ENCODE measurements at places on chromosomes 6 and 20.

DNA sequence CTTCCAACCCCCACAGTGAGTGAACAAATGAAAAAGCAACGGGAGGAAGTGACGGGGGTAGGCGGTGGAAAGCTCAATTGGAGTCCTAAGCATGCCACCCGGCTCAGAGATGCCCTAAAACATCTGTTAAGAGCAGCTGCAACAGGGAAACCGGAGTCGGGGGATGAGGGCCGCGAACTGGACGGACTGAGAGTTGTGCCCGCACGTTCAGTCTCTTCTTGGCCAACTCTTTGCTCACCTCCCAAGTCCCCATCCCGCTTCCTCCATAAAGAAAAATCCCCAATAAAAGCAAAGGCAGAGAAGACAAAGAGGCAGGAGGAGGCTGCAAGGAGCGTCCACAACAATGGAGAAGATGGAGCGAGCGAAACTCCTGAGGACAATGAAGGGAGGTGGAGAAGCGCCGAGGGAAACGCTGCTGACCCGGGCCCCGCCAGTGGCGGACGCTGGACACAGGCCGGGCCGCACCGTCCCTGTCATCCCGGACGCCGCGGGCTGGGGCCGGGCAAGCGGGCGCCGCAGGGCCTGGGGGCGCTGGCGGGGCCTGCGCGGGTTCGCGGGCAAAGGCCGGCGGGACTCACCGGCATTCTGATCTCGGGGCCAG, 600 bp downstream of the SEC63 start:
- peak; percentile 39 for DNase-seq

- DNase-seq: no peak
Measured at GRCh38 chr6:137954253-137954652, 87.2 kb downstream of the TNFAIP3 start.

GRCh38 chr20:31452575-31452974, 12.1 kb downstream of the DEFB123 start:
- no peak for DNase-seq

DNA sequence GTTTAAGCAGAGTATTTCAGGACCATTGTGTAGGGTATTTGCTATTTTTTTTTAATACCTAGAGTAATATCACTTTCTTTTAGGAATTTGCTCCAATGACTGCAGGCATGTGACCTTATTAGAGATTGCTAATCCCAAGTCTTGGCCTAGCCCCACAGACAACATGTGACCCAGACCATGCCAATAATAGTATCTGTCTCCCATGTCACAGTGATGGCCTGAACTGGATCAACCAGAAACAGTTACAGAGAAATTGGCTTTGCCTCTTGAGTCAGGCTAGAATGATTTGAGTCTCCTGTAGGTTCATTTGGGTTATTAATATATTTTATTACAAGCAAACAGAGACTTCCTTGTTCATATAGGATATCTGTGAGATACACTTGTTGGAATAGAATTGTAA, 116.8 kb downstream of the DNAH8 start:
- DNase-seq: no peak

DNA sequence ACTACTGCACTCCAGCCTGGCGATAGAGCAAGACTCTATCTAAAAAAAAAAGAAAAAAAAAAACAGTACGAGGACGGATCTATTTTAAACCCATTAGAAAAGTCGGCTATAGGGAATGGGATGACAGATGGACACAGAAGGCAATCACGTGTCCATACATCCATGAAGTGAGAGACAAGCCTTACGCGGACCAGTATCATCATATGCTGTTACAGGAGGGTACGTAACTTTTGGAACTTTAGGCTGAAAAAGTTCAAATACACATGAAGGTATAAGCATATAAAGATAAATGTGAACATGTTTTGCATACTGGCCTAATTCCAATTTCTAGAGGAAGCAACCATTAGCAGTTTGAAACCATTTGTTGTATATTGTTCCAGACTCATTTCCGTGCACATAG, 109.8 kb upstream of the EXOC2 start:
- DNase-seq: no peak

- DNase-seq: no peak
Measured at GRCh38 chr20:11395581-11395980, 522.1 kb upstream of the BTBD3 start.

DNA sequence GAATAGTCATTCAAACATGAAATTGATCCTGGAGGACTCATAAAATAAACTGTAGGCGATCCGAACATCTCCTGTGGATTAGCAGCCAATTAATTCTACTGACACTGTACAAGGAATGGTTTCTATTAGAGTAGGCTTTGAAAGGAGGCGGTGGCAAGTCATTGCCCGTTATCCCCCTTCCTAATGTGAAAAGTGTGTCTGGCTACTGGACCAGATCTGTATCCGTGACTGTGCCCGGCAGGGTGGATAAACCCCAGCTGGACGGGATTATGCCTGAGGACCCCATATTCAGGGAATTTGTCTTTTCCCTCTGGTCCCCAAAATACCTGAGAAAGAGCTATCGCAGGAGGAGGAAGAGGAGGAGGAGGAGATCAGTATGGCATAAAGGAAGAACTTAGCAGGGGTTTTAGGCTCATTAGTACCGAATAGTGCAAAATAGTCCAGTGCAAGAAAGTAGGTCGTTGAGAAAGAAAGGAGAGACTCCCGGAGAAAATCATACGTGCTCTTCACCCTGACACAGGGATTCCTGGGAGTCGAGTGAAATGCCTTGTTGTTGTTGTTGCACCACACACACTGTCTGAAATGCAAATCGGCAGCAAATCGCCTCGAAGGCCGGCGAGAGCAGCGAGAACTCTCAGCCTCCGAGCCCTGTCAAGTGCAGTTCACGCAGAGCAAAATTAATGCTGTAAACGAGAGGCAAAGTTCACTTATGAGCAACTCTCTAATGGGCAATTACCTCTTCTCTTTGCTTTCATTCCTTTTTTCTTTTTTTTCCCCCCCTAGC, 178.9 kb upstream of the ARID1B start:
- no peak for DNase-seq

- DNase-seq: no peak
Measured at GRCh38 chr20:34110025-34110744, 1.9 kb downstream of the EIF2S2 start.

All from central memory CD8-positive, alpha-beta T cell (primary cell).